Left renal pelvis (tissue), 4 donors: ENCODE measurements at places on chromosomes 7 and 10.

GRCh38 chr10:102644066-102644645 lies at the start of gene TRIM8:
TSS of gene TRIM8 (plus strand) at chr10:102644479. CDS start at chr10:102644618, 139 bp downstream.
- DNase-seq, result peak; percentile 33

DNA sequence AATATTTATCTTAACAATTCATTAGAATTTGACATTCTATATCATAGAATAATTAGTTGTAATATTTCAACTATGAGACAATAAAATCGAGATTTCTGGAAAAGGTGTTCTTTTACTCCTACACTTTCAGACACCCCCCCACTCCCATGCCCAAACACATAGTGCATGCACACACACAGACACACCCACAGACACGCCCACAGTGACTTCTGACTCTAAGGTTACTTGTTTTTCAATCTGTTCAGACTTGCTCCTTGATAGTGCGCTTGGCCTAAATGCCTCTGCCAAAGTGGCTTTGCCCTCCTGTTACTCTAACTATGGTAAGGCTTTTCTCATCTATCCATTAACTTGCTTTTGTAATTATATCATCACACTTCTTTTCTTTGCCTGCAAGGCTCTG lies 144.0 kb upstream of the PPP1R3A start:
- DNase-seq, result no peak

- DNase-seq, result no peak
Observed at GRCh38 chr10:8325024-8325980, 270.8 kb downstream of the GATA3 start.

- peak; percentile 33 for DNase-seq
Observed at GRCh38 chr10:23826421-23826820, 382.5 kb upstream of the KIAA1217 start.

GRCh38 chr10:123884351-123884906 lies 7.2 kb downstream of the CPXM2 start:
- DNase-seq, result no peak

- no peak for DNase-seq
Observed at GRCh38 chr7:22725585-22725984, 1.4 kb upstream of the IL6 start.

DNA sequence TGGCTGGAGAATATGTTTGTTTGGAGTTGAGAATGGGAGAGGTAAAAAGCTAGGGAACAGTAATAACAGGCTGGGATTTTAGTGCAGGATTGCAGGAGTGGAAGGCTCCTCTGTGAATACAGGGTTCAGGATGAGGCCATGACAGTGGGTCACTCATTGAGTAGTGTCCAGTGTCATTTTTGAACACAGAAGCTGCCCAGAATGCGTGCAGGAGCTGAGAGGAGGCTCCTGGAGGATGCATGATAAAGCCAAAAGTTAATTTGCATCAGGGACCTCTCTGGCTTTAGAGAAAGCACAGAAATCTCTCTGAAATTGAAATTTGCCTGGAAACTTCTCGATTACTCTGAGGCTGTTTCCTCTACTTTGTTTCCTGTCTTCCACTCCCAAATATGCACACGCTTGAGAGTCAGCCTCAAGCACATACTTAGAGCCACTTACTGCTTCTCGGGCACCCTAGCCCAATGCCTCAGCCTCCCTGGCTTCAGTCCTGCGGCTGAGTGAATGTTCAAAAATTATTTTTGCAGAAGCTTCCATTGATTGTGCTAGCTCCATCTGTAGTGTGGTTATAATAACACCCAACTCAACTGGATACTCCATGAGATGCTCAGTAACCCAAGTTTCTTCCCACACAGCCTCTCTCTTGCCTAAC lies 1.8 kb upstream of the GALNT17 start:
- no peak for DNase-seq
